ENCODE measurements at places on chromosomes 3 and 15.

GRCh38 chr15:74156678-74157411, 16.7 kb upstream of the ISLR start:
- peak; percentile 47 for DNase-seq

GRCh38 chr3:128667641-128668040, 17.0 kb upstream of the RPN1 start:
- no peak for DNase-seq

- DNase-seq, result no peak
Observed at GRCh38 chr3:195097331-195098255, 173.4 kb downstream of the XXYLT1 start.

GRCh38 chr3:126982471-126983175, at the start of gene PLXNA1:
Gene PLXNA1 (plus strand): TSS chr3:126983115. CDS start chr3:126988594, 5,479 bp downstream.
- peak; percentile 90 for DNase-seq

DNA sequence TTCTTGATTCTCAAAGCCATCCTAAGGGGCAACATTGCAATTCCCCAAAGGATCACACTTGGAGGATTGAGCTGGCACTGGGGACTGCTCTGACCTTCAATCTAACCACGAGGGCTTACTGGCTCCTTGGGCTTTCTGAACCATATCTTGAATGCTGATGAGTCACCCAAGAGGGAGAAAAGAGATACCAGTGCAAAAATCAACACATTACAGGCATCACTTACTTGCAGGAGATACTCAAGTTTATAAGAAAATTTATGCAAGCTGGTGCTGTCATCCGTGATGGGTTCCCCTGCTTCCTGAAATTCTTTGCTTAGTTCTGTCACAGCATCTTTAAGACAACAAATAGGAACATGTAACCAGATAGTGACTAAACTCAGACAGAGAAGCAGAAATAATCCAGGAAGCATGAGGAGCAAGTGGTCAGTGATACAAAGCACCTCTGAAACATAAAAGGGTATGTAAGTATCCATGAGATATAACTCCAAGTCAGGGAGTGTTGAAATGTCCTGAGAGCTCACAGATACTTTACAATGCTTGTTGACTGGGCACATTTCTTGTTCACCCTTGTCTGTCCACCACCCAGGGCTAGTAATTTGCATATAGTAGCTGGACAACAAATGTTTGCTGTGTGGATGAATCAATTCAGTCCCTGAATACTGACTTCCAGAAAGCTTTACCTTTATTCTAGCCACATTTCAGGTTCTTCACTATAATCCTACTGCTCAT, 14.1 kb downstream of the FYCO1 start:
- no peak for DNase-seq
